ENCODE measurements at places on chromosomes 5 and 9.

DNA sequence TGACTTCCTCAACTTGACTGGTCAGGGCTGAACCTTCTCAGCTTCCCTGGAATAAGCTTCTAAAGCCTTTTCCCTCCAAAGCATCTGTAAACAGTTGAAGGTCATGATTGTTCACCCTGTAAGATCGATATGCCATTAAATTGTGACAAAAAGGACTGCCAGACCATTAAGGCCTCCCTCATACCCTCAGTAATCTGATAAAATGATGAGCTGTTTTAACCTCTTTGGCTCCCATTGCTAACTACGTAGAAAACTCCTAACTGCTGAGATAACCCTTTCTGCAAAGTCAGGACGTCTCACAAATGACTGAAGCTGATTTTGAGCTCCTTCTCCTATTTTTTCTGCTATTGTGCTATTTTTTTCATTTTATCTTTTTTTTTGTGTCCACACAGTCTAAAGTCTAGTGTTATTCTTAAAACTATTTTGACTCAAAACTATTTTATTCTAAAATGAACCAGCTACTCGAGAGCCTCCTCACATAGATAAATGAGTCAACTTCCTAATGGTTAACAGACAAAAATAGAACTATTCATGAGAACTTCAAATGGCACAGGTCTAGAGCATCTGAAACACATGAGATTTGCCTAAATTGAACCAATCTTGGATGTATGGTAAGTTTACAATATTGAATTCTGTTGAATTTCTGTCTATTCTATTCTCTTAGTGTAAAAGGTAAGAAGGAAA lies 395.6 kb upstream of the TLE4 start:
- no peak for DNase-seq

- DNase-seq: no peak
Measured at GRCh38 chr5:175572886-175573285, 85.0 kb upstream of the HRH2 start.

DNA sequence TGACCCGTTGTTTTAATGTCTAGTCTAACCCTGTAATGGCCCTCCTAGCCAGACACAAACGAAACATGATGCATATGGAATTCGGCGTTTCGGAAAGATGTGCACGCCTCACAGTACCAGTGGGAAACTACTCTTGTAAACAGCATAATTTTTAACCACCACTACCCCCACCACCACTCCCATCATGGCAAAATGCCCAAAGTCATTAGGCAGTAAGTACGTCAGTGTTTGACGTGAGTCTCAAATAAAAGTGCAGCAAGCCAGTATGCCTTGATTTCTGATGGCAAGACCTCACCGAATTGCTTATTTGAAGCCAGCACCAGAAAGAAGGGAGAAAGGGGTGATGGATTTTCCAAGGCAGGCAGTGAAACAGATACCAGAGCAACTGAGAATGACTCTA lies 71.4 kb downstream of the ADRB2 start:
- no peak for DNase-seq

GRCh38 chr5:65623482-65623881 lies 651 bp downstream of the TRIM23 start:
- DNase-seq: no peak

DNA sequence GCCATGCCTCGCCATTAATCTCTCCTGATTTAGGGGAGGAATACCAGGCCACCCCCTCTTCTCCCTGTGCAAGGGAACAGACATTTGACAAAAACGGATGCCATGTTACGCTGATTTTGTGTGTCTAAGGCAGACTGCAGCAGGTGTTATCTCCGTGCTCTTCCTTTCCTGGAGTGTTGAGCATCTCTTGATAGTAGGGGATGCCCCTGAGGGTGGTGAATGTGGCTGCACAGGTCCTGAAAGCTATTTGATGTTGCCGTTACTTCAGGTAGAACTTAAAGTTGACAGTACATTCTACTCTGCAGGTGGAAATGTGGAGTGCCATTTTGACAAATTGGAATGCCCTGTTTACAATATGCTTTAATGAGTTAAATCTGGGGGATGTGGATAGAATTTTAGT lies 21.5 kb downstream of the TENT4A start:
- no peak for DNase-seq

GRCh38 chr5:74636149-74636548 lies 4.4 kb downstream of the ENC1 start:
- no peak for DNase-seq

DNA sequence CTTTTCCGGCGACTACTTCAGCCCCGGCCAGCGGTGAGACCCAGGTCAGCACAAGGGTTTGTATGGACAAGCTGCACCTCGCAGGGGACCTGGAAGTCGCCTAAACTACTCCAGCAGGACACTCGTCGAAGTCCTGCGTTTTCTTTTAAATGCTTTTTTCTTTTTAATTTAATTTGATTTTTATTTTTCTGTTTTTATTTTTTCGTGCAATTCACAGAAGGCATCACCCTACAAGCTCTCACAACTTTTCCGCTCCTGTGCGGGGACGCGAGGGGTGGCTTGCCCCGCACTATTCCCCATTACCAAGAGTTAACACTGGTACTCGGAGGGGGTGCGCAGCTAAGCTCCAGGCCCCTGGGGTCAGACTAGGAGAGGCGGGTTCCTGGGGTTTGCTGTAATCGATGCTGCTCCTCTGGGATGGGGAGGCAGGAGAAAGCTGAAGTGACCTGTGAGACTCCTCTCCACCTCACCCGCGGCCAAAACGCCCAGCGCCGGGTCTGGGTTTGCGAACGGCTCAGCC lies 1.3 kb downstream of the EDIL3 start:
- no peak for DNase-seq

DNA sequence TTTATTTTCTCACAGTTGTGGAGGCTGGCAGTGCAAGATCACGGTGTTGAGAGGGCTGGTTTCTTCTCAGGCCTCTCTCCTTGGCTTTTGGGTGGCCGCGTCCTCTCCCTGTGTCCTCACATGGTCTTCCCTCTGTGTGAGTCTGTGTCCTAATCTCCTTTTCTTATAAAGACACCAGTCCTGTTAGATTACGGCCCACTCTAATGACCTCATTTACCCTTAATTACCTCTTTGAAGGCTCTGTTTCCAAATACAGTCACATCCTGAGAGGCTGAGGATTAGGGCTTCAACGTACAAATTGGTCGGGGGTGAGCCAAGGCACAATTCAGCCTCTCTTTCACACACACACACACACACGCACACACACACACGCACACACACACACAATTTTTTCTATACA lies 73.0 kb downstream of the UGCG start:
- no peak for DNase-seq

DNA sequence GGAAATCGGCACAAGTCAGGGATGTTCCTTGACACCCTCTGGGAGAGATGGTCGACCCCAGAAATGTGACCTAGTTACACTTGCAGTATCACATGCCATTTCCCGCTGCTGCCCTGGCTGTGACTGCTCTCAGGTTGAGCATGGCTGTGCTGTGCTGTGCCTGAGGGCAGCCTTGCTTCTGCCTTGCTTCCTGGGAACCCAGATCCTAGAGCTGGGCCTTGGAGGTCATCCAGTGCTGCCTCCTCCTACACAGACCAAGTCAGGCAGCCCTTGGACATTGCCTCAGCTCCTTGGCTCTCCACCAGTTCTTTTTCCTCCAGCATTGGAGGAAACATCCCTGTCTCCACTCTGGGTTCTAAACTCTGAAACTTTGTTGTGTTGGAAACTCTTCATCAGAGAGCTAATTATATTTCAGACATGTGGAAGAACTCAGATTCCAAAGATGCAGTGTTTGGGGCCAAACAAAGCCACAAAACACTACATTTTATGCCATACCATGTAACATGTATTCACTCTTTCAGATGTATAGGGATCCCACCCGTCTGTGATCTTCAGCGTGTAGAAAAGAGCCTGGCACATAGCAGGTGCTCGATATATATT lies 6.1 kb downstream of the MAMDC2 start:
- no peak for DNase-seq

DNA sequence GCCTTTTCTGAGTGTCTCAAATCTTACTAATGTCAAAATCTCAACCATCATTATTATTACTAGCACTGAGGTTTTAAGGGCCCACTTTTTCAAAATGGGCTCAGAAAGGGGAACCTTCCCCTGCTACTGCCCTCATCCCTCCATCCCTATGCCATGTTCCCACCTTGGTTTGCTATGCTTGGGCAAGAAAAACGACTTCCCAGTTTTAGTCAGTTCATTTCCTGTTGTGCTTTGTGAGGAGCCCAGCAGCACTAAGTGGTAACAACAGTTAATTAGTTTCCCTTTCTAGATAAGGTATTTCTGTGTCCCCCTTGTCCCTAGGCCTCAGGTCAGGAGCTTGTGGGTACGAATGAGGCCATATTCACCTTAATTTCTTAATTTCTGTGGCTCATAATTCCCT lies 595.2 kb downstream of the RAB3C start:
- no peak for DNase-seq

GRCh38 chr9:133848471-133849109 lies 110.4 kb upstream of the SARDH start:
- DNase-seq: no peak

GRCh38 chr5:126519637-126520592 lies 75.1 kb downstream of the ALDH7A1 start:
- DNase-seq: no peak

- DNase-seq: no peak
Measured at GRCh38 chr5:11292648-11293356, 531.8 kb upstream of the DAP start.

DNA sequence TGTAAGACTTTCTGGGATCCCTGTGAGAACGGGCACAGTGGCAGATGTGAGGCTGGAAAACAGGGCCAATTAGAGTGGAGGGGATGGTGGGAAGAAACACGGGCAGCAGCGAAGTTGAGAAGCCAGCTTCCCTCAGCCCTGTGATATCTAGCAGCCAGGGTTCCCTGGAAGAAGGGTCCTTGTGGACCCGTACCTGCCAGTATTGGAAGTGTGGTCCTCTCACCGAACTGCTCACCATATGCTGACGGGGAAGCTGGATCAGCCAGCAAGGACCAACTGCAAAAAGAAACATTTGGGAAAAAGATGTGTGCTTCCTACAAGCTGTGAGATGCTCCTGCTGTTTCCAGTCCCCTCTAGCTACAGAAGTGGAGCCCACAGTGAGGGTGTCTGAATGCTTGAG lies 13.6 kb downstream of the CKMT2 start:
- DNase-seq: no peak

GRCh38 chr9:126328407-126328806 lies 1.8 kb downstream of the MVB12B start:
- DNase-seq: no peak

DNA sequence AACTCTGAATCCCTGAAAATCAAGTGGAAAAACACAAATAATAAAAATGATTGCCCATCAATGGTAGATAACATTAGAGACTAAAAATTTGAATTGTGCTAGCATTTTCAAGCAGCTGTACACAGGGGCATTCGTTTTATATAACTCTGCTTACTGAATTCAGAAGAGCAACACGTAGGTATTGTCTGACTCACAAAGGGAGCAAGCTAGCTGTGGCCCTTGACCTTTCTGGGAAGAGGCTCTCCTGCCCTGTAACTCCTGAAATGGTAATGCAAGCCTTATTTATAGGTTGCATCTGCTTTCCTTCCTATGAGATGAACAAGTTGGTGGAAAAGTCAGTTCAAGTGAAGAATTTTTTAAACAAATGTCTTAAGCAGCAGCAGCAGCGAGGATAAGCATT lies 218.7 kb upstream of the EFNA5 start:
- no peak for DNase-seq

GRCh38 chr9:129885670-129886106 lies 50.4 kb downstream of the USP20 start:
- peak; percentile 84 for DNase-seq

- no peak for DNase-seq
Measured at GRCh38 chr5:80916676-80917075, 43.5 kb upstream of the RASGRF2 start.

DNA sequence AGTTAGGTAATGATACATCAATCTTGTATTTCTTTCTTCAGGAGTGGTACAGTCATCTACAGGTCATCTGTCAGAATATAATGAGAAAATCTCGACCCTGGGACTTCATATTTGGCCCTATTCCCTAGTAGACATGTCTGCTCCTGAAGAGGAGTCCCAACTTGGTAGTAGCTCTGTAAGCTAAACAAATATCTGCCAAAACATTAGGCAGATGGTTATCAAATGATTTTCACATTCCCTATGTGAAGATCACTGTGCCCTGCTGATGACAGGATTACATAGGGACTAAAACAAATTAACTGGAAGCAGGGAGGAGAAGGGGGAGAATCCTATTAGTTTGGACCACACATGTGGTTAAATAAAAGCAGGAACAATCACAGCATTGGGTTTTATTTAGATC lies 138.6 kb upstream of the NFIB start:
- DNase-seq: no peak

GRCh38 chr9:136133191-136133958 lies 14.7 kb upstream of the TMEM250 start:
- DNase-seq: no peak

GRCh38 chr9:108434036-108434435 lies 421.8 kb downstream of the ACTL7B start:
- no peak for DNase-seq

DNA sequence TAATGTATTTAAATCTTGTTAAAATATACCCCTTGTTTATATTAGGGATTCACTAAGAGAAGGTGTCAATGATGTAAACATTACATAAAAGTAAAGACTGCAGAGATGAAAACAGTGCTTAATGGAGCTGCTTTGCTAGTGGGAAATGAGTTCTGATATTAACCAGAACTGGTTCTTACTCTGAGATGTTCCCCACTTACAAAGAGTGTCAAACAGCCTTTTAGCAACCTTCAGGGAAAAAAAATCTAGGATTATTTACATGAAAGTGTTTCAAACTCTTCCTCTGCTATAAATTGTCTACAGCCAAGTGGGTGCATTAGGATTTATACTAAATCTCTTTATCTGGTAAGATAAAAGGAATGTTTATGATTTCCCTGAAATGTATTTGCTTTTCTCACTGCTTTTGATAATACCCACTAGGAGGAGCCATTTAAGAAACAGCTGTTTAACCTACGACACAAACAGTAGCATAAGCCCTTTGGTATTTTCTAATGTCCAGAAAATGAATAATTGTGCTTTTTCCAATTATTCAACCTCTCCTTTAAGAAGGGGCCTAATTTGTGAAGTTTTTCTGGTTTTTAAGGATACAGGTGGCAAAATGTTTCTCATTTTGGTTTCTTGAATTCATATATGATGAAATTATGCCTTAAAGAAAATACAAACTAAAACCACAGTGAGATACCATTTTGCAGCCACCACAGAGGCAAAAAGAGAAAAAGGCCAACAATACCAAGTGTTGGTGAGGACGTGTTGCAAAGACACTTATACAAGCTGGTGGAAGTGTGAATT lies 186.3 kb downstream of the TLE4 start:
- DNase-seq: no peak

All from NCI-H510A (cell line).